ENCODE measurements at places on chromosomes 2 and 18. TPM values are rescaled to one million over a fixed set of nuclear protein-coding genes. Genes with fewer than 3 reads are reported as not detected.
A peak's percentile ranks its signal among the peaks of the same experiment; 100 is the strongest.

GRCh38 chr2:7736646-7737305 lies 819.6 kb downstream of the RNF144A start:
- no peak for DNase-seq

GRCh38 chr2:189483980-189484740 lies 42.9 kb downstream of the WDR75 start:
- DNase-seq: no peak

- DNase-seq: peak; percentile 7
These were observed 171.1 kb upstream of the MYT1L start for GRCh38 chr2:2502201-2502549.

GRCh38 chr2:2107141-2107540 lies 223.9 kb downstream of the MYT1L start:
- no peak for DNase-seq

- no peak for DNase-seq
These were observed 32.2 kb upstream of the CREB1 start for GRCh38 chr2:207497596-207497995.

DNA sequence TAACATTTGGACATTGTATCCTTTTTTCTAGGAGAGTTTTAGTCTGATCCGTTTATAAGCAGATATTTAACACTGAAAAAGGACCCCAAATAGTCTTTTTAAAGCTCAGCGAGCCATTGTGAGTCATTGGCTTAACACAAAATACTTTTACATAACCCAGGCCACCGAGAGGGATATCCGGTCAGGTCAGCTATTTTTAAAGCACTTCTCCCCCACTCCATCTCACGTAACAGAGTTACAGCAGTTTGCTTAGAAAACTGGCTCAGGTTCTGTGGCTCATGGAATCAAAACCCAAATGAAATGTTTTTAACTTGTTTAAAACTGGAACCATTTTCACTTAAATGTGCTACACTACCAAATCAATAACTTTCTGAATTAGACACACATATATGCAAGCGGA lies 23.9 kb downstream of the COL4A3 start:
- no peak for DNase-seq

- DNase-seq: no peak
These were observed 322.1 kb downstream of the LRRTM1 start for GRCh38 chr2:79982445-79982844.

DNA sequence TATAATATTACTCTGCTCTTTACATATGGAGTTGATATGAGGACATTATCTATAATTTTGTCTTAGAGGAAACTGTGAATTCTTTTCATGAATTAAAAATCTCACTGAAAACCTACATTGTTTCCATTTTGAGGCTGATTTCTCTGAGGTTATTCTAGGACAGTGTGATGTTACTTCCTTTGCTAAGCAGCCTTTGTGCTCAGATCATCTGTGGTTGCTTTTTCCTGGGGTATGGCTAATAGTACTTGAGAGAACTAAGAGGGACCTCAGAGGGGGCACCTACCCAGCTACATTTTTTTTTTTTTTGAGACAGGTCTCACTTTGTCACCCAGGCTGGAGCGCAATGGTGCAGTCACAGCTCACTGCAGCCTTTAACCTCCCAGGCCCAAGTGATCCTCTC lies 8.7 kb upstream of the MPP4 start:
- DNase-seq: no peak

GRCh38 chr18:58438958-58439300 lies 190.0 kb downstream of the ALPK2 start:
- DNase-seq: no peak

The CTIF gene
- 81.9 TPM for total RNA-seq

The LRRC30 gene
- total RNA-seq: not detected
